Endodermal cell (in vitro differentiated cells): ENCODE measurements at places on chromosomes 5 and 9. TPM values are rescaled to one million over a fixed set of nuclear protein-coding genes. Genes with fewer than 3 reads are reported as not detected.

DNA sequence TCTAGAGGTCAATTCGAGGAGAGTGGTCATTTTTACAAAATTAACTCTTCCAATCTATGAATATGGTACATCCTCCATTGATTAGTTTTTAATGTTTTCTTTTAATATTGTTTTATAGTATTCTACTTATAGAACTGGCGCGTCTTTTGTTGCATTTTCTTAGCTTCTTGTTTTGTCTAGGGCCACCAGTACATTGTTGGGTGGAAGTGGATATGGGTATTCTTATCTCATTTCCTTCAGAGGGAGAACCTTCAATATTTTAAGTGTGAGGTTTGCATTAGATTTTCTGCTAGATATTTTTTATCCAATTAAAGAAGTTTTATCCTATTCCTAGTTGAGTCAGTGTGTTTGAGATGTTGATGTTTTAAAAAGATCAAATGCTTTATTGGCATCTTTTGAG lies 69.8 kb downstream of the RPS23 start:
- no peak for DNase-seq
- H3K4me3 ChIP-seq, result no peak overlapping the region
- H3K27me3 ChIP-seq, result no peaks in the 10 kb centered on the region
- H3K4me1 ChIP-seq, result no peaks in the 10 kb centered on the region
- H3K27ac ChIP-seq, result no peak overlapping the region

DNA sequence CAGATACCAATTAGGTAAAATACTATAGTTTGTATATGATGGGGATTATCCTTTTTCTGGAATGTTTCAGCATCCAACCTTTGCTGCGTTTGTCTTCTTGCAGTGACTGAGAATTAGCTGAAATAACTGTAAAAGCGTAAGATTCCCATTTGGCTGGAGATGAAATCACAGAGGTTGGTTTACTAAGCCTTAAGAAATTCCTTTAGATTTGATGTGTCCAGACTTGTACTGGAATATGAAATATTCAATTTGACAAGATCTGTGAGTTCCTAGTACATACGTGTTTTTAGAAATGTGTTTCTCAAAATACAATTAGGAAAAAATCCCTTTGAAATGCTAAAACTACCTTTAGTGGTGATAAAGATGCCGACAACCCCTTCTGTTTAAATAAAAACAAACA lies 286.0 kb upstream of the DMRT1 start:
- no peak for DNase-seq
- no peak overlapping the region for H3K27ac ChIP-seq
- no peak overlapping the region for H3K4me3 ChIP-seq
- peaks cover 8% of the 10 kb centered on the region for H3K4me1 ChIP-seq

GRCh38 chr5:62326302-62326701 lies 20.3 kb downstream of the KIF2A start:
- H3K4me3 ChIP-seq, result no peak overlapping the region
- no peaks in the 10 kb centered on the region for H3K4me1 ChIP-seq
- peaks cover 9% of the 10 kb centered on the region for H3K36me3 ChIP-seq
- H3K27ac ChIP-seq, result no peak overlapping the region
- DNase-seq, result no peak

DNA sequence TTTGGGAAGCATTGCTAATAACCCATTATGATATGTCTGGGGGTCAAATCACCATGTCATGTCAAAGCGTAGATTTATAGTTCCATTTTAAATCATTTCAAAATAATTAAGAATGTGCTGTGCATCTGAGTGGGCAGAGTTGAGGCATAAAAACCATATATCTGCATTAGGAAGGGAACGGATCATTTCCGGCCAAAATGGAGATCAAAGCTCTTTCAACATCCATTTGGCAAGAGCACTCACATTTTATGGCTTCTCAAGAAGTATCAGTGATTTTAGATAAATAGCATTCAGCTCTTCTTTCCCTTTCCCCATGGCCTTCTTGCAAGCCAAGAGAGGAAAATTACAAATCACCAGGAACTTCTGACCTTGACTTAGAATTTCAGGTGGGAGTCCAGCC lies 89.9 kb downstream of the HSPA4 start:
- DNase-seq, result no peak
- no peak overlapping the region for H3K27ac ChIP-seq
- no peaks in the 10 kb centered on the region for H3K36me3 ChIP-seq

GRCh38 chr5:135879591-135879990 lies 16.1 kb downstream of the IL9 start:
- no peaks in the 10 kb centered on the region for H3K36me3 ChIP-seq
- H3K27me3 ChIP-seq, result no peaks in the 10 kb centered on the region
- H3K4me1 ChIP-seq, result peaks cover 17% of the 10 kb centered on the region
- no peak overlapping the region for H3K27ac ChIP-seq

DNA sequence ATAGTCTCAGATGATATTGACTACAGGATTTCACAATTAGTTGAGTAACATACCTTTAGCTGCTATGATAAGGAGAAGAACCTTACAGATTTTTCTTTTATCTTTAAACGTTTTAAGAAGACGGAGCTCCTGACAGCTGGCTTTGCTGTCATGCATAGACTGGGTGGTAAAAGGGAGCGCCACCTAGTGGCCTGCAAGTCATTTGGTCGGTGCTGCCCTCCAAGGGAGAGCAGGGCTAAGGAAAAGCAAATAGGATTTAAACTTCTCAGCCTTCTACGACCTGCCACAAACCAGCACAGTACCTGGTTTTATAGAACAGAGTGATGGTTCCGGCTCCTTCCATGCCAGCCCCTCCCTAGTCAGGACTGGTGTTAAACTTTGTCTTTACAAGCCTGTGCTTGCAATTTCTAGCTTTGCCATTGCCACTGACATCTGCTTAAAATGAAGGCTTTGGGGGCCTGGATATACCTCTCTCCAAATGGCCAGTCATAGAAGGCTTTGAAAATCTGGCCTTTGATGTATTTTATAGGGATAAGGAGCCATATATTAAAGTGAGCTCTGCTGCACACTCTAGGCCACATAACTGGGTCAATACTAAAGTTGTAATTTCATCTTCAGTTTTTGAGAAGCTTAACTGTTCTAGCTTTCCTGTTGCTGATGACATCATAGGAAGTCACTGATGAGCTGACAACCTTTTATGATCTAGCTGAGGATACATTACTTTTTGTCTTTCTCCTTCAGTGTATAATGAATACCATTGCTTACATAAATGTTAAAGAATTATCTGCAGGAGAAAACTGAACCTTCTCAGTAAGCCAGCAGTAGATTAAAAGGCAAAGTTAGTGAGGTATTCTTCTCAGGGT lies 31.1 kb upstream of the ADAMTSL1 start:
- H3K27me3 ChIP-seq, result no peaks in the 10 kb centered on the region
- DNase-seq, result peak; percentile 92
- no peaks in the 10 kb centered on the region for H3K4me1 ChIP-seq
- no peak overlapping the region for H3K4me3 ChIP-seq
- no peak overlapping the region for H3K27ac ChIP-seq

Gene GABBR2
- total RNA-seq, result 1.3 and 2.2 TPM in 2 replicates
